ENCODE measurements at places on chromosomes 3 and 15.

GRCh38 chr3:143121241-143122088 lies 1.9 kb downstream of the CHST2 start:
- DNase-seq: peak; percentile 84

GRCh38 chr3:119177321-119177720 lies 3.9 kb downstream of the UPK1B start:
- no peak for DNase-seq

DNA sequence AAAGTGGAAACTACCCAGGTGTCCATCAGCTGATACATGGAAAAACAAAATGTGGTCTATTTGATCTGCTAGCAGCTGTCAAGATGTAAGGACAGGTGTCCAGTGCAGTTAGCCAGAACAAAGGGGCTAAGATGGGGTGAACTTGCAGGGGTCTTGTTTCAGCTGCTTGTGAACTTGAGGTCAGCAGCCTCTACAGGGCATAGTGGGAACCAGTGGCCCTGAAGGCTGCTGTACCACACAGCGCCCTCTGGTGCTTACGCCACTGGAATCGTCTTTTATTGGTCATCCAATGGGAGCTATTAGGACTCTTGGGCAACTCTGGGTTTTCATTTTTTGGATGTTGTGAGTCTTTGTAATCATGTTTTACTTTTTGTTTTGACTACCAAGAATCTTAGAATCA lies 62.2 kb upstream of the CTSH start:
- peak; percentile 37 for DNase-seq

DNA sequence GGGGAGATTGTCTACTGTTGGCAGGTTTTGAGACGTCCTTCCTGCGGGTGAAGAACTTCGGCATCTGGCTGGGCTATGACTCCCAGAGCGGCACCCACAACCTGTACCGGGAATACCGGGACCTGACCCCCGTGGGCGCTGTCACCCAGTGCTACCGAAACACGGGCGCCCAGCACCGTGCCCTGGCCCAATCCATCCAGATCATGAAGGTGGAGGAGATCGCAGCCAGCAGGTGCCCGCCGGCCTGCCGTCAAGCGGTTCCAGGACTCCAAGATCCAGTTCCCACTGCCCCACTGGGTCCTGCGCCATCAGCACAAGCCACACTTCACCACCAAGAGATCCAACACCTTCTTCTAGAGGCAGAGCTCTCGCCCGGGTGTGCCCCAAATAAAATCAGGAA lies 194.9 kb upstream of the EPHA6 start:
- no peak for DNase-seq

- DNase-seq: no peak
These were observed 30.8 kb upstream of the LMCD1 start for GRCh38 chr3:8470801-8471200.

DNA sequence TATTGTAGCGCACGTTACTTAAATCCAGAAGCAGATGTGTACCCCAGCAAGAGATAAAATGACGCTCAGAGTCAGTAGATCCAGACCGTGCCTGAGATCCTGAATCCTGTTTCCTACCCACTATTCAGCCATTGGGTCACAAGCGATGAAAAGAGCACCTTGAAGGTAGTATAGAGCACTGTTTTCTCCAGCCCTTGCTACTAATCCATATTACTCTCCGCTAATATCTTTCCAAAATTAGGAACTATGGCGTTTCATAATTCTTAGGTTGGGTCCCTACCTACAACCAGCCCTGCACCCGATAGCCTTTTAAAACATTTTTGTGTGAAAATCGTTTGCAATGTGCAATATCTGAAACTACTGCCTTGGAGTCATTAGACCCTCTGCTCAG lies 596 bp downstream of the BTD start:
- no peak for DNase-seq

- no peak for DNase-seq
These were observed 4.0 kb upstream of the CFAP100 start for GRCh38 chr3:126390751-126391150.

DNA sequence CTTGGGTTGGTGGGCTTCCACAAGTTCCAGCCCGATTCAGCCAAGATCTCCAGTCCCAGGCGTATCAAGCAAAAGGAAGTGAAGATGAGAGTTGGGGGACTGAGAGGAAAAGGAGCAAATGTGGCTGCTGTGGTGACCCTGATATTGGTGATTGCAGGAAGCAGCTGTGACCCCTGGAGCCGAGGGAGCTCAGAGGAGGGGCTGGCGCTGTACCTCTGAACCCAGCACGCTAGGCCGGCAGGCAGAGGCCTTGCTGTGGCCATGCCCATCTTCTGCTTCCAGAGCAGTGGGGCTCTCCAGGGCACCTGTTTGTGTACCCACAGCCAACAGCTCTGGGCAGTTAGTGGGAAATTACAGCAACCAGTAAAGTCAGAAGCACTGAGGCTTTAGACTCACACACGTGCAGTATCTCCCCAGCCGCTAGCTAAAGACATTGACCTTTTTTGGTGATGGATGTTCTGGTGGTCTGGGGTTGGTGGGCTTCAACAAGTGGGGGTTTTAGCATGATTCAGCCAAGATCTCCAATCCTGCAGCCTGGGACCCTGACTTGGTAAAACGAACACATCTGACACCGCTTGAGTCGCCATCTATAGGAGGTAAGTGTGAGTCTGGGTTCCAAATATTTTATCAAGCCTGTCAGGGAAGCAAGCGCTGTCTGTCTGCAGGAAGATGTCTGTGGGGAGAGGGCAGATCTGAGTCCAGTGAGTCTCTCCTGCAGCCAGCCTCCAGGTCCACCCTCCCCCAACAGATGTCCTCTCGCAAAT lies 33.1 kb downstream of the TM2D3 start:
- no peak for DNase-seq

GRCh38 chr3:123202451-123202850 lies 708 bp downstream of the SEC22A start:
- DNase-seq: peak; percentile 8

GRCh38 chr3:126718561-126719445 lies 14.8 kb downstream of the CHCHD6 start:
- no peak for DNase-seq

GRCh38 chr3:50523279-50523811 lies 19.9 kb upstream of the CACNA2D2 start:
- no peak for DNase-seq

GRCh38 chr3:66083096-66083678 lies 44.5 kb upstream of the MAGI1 start:
- DNase-seq: no peak

DNA sequence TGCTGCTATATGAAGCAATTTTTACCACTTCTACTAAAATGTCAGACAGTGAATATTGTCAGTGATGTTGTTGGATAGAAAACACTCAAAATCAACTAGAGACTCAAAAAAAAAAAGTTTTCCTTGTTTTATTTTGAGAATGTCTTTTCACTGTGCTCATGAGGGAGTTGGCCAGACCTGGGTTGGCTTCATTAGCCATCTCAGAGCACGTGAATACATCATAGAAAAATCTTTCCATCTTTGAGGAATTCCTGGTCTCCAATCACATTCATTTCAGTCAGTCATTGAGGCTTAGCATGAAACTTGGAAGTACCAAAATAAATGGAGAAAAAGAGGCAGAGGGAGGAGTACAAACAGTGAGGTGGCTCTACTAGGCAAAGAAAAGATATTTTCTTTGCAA lies 57.6 kb upstream of the CMSS1 start:
- no peak for DNase-seq

DNA sequence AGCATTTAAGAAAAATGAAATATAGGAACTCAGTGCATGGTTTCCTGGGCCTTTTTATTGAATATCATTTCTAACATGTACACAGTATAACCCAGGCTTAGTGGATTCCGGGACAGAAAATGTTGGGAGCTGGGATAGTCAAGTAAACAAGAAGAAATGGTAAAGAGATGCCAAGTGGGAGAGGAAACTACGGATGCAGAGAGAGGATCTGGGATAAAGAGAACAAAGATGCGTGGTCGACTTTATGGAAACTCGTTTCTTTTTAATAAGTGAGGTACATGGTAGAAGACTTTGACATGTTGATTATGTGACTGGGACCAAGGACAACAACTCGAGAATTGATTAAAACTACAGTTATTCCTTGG lies 1.2 kb upstream of the GPR176 start:
- no peak for DNase-seq

GRCh38 chr3:122094125-122094524 lies 39.0 kb downstream of the CD86 start:
- DNase-seq: peak; percentile 37

DNA sequence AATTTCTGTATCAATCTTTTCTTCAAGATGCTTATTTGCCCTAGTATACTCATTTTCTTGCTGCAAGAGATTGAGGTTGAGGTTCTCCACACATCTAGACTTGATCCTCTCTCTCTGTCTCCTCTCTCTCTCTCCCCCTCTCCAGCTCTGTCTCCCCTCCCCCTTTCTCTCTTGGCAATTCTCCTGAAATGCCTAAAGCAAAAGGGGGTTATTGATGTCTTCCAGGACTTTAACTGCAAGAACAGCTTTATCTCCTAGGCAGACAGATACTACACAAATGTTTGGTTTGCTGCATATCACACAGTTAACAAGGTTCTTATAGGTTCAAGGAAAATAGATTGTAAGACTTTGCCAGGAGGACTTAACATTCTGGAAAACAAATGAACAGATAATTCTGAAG lies 52.1 kb downstream of the TMEM212 start:
- DNase-seq: no peak

- peak; percentile 64 for DNase-seq
These were observed 880 bp downstream of the PPP4R2 start for GRCh38 chr3:72997421-72997961.

GRCh38 chr3:194270627-194271459 lies 80.3 kb downstream of the CPN2 start:
- no peak for DNase-seq

DNA sequence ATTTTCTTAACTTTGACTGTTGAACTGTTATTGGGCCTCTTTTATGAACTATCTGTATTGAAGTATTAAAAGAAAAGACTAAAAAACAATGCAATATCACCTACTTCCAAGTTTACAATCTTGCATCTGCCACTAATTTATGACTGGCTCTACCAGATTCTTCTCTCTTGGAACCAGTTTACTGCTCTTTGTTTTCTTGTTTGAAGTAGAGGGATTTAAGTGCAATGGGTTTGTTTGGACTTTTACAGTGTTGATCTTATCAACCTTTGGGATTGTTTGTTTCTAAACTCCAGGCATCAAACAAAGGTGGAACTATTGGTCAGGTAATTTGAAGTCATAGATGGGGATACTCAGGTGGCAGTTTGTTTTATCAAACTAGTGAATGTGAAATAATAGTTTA lies 43.0 kb upstream of the MEIS2 start:
- no peak for DNase-seq

DNA sequence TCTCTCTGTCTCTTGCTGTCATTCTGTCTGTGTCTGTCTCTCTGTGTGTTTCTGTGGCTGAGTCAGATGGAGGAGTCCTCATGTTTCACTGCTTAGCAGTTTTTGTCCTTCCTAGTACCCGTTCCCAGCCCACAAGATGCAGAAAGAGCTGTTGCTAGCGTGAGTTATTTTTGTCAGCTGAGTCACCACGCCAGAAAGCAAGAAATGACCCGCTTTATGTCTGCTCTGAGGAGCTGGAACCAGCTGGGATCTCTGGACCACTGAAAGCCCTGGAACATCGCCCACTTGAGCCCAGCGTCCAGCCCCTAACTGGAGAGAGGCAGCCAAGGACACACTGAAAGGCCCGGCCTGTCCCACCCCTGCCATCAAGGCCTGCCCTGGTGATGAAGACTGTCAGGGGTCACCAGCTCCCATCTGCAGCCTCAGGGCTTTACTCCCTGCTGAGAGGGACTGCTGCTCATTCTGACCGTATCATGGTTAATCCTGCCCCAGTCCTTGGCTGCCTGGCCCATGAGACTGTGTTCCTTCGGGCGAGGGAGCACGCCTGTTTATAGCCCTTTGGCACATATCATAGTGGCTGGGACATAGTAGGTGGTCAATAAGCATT lies 101.7 kb upstream of the TPM1 start:
- DNase-seq: no peak

- no peak for DNase-seq
These were observed 51.0 kb downstream of the EDEM1 start for GRCh38 chr3:5238545-5238944.

DNA sequence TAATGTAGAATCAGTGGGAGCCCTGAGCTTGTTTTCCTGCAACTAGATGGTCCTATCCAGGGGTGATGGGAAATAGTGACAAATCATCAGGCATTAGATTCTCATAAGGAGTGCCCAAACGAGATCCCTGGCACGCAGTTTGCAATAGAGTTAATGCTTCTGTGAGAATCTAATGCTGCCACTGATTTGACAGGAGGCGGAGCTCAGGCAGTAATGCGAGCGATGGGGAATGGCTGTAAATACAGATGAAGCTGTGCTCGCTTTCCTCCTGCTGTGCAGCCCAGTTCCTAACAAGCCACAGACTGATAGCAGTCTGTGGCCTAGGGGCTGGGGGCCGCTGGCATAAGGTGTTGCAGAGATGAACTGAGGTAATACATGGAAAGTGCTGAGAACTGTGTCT lies 28.3 kb upstream of the TMEM42 start:
- DNase-seq: no peak

DNA sequence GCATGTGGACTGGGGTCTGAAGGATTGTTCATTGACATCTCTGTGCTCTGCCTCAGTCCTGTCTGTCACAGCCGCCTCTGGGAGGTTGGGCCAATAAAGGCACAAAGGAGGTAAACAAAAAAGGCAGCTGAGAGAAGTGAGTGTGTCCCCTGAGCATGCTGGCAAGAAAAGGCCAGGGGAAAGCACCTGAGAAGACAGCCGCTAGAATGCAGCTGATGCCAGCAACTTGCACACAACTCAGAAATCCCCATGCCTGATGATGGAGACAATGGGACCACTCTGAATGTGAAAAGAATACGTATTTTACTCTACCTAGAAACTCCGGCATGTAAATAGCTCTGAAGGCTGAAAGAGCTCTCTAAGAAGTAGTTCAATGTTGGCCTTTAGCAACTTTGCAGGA lies 118.7 kb downstream of the KCNH8 start:
- DNase-seq: no peak

DNA sequence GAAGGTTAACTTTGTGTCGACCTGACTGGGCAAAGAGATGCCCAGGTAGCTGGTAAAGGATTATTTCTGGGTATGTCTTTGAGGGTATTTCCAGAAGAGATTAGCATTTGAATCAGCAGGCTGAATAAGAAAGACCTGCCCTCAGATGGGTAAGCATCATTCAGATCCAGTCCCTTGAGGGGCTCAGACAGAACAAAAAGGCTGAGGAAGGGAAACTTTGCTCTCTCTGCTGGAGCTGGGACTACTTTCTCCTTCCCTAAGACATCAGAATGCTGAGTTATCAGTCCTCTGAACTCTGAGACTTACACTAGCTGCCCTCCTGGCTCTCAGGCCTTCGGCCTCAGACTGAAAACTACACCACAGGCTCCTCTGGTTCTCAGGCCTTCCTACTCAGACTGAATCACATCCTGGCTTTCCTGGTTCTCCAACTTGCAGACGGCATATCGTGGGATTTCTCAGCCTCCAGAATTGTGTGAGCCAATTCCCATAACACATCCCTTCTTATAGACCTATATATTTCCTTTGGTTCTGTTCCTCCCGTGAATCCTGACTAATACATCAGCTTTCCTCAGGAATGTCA lies 982.9 kb downstream of the TUSC7 start:
- no peak for DNase-seq

DNA sequence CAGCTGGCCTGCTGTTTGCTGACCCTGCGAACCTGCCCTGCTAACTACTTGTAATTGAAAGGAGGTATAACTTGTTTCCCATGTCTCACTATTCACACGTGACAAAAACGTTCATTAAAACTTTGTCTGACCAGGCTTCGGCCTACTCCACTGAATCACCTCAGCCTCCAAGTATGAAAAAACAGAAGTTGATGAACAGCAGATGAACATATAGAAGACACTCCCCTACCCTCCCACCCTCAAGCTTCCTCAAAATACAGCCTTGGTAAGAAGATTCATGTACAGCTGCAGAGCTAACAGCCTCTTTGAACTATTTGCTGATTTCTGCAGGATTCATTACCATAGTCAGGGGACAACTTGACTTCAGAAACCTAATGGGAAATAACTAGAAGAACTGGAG lies 10.7 kb downstream of the RBM15B start:
- no peak for DNase-seq

All from GM20000 (cell line).